ENCODE measurements at places on chromosomes 13 and 19.

GRCh38 chr13:98216711-98217285 lies 39.7 kb upstream of the RNF113B start:
- DNase-seq = peak; percentile 31

GRCh38 chr19:47436712-47437401 lies 17.5 kb upstream of the MEIS3 start:
- peak; percentile 60 for DNase-seq

GRCh38 chr13:30392681-30393045 lies 29.6 kb upstream of the UBE2L5 start:
- DNase-seq = no peak

- DNase-seq = peak; percentile 30
These were observed 24.2 kb upstream of the C13orf46 start for GRCh38 chr13:113997845-113998751.

DNA sequence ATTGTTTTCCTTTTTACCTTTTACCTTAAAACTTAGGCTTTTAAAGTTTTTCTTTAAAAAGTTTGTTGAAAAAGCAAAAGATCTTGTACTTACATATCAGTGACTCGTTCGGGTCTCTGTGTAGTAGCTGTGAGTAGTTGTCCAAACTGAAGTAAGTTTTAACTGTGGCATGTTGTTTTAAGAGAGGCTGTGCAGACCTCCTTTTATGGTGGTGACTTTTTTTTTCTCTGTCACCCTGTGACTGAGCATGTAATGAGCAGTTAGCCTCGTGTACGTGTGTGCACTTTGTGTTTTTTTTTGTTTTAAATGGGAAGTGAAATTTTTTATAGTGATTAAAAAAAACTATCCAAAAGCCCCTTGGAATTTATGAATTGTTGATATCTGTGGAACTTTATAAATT lies at the start of gene GPR183:
Gene GPR183, minus strand, starts transcription at position 153 of the 400 bp plus-strand sequence. CDS start 11,254 bp downstream, outside the sequence.
- DNase-seq = no peak

DNA sequence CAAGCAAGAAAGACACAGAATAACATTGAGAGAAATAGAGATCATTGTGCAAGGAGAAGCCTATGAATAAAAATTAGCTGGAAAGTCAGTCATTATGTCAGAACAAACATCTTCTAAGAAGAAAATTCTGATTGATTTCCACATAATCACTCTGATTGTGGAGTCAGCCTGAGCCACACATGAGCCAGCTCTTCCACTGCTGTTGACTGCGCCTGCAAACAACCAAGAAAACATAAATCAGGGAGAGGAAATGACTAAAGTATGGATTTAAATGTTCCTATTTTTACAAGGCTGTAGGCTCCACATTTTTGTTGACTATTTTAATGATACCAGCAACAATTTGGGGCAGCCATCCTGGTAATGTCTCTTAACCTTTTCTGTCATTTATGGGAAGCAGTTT lies 962.3 kb downstream of the EFNB2 start:
- no peak for DNase-seq

DNA sequence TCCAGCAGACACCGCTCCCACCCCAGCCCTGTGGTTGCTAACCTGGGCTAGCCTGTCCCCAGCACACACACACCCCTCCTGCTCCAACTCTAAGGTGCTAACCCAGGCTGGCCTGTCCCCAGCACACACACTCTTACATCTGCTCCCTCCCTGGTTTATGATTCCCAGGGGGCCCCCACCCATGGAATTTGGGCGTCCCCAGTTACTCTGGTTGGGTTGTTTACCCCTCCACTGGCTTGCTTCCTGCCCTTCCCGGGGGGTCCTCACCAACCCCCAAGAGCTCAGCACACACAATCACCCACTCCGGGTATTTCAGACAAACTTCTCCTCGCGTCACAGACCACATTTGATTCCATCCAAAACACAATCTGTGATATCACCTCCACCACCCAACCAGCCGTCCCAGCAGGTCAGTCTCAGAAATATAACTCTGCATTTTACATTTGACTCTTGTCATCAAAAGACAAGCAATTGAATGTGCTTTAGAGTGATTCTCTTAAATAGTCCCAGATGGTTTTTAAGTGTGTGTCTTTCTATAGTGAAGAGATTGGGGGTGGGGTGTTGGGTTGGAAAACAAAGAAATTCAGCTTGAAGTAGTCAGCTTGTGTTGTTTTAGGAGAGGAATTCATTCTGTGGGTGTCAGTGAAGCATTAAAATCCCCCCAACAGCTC lies 20.1 kb downstream of the COL4A2 start:
- DNase-seq = no peak

DNA sequence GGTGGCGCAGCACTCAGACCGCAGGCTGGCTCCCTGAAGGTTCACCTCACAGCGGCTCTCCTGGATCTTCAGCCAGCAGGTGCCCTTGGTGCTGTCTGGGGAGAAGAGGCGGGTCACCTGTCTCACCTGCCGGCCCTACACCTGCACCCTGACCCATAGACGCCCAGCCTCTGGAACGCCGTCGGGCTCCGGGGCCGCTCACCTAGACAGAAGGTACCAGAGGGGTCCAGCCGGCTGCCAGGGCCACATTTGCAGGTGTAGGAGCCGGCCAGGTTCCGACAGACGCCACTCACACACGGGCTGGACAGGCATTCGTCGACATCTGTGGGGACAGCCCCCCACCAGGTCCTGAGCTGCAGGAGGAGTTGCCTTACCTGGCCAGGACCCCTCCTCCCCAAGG lies 22.9 kb downstream of the FBN3 start:
- DNase-seq = no peak

- DNase-seq = no peak
These were observed 208.5 kb downstream of the TSHZ3 start for GRCh38 chr19:31140717-31141116.

GRCh38 chr13:99724633-99725517 lies 223.6 kb downstream of the TM9SF2 start:
- DNase-seq = no peak

Measured in NCI-H1092 (cell line).